ENCODE measurements at places on chromosomes 3 and 15.
A peak's percentile ranks its signal among the peaks of the same experiment; 100 is the strongest.

- no peak for DNase-seq
These were observed 79.4 kb upstream of the CNTN3 start for GRCh38 chr3:74693696-74694393.

DNA sequence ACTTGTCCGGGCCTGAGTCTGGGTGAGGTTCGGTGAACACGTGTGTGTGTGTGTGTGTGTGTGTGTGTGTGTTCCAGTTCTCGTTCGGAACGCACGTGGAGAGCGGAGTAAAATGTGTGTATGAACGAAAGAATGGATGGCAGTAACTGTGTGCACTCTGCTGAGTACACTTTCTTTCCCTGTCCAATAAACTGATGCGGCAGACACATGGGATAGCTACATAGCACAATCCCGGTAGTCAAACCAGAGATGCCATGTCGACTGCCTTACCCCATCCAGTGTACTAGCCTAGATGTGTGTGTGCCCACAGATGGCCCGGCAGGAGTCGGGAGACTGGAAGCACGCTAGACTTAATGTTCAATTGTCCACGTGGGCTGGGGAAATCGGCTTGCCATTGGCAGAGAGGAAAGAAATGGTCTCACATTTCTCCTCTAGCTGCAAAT lies 507 bp upstream of the GOLIM4 start:
- DNase-seq = peak; percentile 63

GRCh38 chr3:112550859-112551258 lies 10.9 kb downstream of the ATG3 start:
- DNase-seq = no peak

DNA sequence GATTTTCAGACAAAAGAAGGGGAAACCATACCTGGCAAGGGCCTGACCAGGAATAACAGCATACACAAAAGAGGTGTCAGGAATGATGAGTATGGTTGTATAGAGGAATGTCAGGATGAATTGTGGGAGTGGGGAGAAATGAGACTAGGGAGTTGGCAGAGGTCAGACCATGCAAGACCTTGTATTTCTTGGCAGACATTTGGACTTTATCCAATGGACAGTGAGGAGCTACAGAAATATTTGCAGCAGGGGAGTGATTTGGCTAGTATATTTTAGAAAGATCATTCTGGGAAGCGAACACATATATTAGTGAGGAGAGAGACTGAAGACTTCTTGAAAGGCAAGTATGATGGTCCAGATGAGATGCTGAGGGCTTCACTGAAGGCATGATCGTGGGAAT lies 25.4 kb upstream of the ALPK3 start:
- DNase-seq = peak; percentile 62

DNA sequence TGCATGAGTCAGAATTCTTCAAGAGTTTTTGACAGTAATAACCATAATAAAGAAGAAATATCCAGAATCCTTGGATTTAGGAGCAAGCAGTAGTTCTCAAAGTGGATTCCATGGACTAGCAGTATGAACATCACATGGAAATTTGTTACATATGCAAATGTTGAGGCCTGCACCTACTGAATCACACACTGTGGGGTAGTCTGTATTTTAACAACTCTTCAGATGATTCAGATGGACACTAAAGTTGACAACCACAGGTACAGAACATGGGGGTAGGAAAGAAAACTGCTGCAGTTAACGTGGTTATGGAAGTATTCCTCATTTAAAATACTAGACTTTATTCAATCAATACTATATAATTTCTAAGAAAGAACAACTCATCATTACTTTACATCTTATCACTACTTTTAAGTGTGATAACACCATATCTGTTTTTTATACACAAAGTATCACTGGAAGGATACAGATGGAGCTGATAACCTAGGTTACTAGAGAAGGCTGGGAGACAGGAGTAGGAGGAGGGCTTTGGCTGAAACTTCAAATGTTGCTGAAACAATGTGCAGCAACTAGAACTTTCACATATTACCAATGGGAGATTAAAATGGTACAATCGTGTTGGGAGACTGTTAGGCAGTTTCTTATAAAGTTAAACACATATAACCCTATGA lies 11.7 kb downstream of the NEDD4 start:
- no peak for DNase-seq

- no peak for DNase-seq
These were observed 87.3 kb downstream of the MESD start for GRCh38 chr15:80902298-80902801.

GRCh38 chr15:58154769-58155168 lies 16.6 kb downstream of the AQP9 start:
- DNase-seq = no peak

DNA sequence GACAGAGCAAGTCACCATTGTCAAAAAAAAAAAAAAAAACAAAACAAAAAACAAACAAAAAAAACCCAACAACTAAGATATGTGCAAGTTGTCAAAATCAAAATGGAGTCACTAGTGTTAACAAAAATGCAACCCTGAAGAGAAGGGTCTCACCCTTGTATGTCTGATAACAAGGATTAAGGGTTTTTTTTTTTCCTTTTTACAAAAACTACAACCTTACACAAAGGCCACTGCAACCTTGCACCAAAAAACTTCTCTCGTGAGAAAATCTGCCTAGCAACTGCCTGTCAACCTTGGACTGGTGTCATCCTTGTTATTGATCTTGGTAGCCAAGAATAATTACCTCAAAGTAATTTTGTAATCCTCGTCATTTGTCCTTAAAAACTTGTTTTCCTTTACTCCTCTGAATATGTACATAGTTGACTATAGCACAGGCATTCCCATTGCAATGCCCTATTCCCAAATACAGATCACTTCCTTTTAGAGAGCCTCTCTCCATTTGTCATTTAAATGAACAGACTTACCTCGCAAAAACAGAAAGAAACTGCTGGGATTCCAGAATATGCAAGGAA lies 24.0 kb downstream of the TFRC start:
- DNase-seq = no peak

GRCh38 chr3:107117922-107118536 lies 259.2 kb upstream of the CCDC54 start:
- peak; percentile 33 for DNase-seq

DNA sequence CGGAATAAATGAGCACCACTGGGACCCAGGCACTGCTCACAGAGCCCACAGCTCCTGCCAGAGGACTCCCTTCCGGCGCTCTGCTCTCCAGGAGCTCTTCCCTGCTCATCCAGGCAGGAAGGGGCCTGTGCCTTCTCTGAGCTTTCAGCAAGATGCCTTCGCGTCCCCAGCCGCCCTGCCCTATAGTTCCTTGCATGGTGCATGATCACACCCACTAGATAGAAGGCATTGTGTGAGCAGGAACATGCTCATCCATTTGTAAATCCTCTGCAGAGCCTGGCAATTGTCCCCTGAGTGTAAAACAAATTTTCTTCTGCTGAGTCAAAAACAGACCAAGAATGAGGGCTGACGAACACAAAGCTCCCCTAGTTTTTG lies 181.6 kb downstream of the MEGF11 start:
- no peak for DNase-seq

GRCh38 chr3:195385526-195385925 lies 57.3 kb downstream of the ACAP2 start:
- DNase-seq = peak; percentile 82

DNA sequence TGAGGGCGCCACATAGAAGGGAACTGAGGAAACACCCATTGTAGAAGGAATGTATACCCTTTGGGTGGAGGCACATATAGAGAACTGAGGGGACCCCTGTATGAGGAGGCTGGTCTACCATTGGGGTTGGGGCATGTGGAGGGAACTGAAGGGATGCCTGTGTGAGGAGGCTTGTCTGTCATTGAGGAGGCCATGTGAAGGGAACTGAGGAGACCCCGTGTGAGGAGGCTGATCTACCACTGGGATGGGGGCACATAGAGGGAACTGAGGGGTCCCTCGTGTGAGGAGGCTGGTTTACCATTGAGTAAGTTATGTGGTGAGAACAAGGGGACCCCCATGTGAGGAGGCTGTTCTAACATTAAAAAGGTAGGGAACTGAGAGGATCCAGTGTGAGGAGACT lies 156.1 kb downstream of the FBLN2 start:
- no peak for DNase-seq
